ENCODE measurements at places on chromosomes 12 and 14.

GRCh38 chr12:77179515-77179914 lies 114.1 kb upstream of the E2F7 start:
- DNase-seq: no peak

DNA sequence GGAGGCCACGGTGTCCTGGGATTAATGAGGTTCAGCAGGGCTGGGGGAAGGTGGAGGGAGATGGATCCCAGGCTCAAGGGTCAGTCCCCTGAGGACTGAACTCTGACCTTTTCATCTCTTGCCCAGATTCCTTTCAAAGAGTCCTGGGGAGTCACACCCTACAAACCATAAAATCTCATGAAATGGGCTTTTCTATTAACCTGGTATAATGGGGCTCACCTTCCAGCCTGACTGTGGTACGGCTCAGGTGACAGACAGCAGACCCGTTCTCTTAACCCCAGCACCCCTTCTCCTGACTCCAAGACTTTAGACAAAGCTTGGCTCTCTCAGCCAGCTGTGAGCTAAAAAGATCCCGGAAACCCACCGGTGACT lies 268.2 kb downstream of the ADGRD1 start:
- DNase-seq: no peak

- DNase-seq: peak; percentile 2
Observed at GRCh38 chr14:81831128-81831820, 297.6 kb upstream of the SEL1L start.

DNA sequence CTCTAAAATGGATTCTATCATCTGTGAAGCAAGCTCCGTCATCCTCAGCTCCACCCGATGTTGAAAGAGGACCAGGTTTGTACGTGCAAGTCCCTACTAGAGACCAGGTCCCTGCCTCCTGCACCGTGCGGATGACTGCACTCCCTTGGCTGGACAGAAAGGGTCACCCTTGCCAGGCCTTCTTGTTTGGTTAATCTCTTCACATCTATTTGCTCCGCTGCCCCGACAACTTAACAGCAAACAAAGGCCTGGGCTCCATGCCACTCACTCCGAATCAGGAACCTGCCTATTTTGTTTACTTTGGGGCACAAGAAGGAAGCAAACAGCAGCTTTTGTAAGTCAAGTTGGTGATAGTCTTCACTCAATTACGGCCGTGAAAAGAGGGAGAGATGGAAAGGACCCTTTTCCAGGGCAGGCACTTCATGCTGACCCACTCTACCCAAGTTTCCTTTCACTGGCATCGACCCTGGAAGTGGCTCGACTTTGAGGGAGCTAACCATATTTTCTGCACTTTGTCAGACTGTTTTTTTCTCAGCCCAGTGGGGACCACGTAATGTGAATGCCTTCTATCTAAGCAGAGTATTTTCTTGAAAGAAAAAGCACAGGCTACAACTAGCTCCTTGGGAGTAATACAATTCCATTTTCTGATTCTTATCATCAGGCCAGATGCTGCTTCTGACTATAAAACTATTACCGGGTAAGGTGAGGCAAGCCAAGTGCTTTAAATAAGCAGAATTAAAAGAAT lies 202.6 kb downstream of the FOXN3 start:
- no peak for DNase-seq

DNA sequence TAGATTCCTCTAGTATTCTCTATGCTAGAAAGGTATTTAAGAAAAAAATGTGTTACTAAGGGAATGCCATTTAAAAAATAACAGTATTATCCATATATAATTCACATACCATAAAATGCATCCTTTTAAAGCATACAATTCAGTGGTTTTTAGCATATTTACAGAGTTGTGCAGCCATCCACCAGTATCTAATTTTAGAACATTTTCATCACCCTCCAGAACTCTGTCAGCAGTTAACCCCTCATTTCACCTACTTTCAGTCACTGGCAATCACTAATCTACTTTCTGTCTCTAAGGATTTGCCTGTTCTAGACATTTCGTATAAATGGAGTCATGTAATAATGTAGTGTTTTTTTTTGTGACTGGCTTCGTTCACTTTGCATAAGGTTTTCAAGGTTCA lies 33.4 kb downstream of the TBC1D15 start:
- no peak for DNase-seq

- DNase-seq: no peak
Observed at GRCh38 chr12:5177731-5178130, 134.1 kb downstream of the KCNA5 start.

GRCh38 chr14:87944987-87945604 lies 47.9 kb downstream of the GALC start:
- peak; percentile 55 for DNase-seq

- no peak for DNase-seq
Observed at GRCh38 chr14:60777856-60778578, 43.5 kb downstream of the MNAT1 start.

DNA sequence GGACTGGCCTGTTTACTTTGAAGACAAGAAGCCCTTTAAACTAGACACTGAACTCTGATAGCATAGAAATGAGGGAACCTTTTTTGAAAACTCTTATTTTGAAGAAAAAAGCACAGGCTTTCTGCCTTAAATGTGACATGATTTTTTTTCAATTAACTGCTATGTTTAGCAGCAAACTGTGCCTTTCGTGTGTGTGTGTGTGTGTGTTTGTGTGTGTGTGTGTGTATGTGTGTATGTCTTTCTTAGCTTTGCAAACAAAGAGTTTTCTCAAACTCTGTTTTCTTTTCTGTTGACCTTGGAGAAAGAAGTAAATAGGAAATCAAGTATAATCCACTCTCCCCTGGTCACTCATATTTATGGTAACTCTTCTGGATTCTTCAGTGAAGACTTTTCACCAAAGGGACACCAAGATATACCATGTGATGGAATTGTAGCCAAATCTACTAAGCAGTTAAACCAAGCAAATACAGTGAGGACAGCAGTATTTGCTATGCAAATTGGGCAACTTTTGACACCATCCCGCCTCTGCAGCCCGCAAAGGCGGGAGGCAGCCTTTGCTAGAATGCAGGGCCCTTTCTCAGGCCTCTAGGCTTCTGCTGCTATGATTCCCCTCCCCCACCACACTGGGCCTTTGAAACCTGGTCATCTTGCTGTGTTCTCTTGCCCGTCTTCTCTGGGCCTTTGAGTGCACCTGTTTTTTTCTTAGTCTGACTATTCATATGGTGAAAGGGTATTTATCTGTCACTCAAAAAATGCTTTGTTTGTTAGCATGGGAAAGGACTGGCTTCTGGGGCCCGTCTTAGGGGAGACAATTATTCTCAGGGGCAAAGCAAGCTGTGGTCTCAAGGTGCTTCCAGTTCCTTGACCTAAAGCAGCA lies 107.9 kb downstream of the MYRFL start:
- no peak for DNase-seq

DNA sequence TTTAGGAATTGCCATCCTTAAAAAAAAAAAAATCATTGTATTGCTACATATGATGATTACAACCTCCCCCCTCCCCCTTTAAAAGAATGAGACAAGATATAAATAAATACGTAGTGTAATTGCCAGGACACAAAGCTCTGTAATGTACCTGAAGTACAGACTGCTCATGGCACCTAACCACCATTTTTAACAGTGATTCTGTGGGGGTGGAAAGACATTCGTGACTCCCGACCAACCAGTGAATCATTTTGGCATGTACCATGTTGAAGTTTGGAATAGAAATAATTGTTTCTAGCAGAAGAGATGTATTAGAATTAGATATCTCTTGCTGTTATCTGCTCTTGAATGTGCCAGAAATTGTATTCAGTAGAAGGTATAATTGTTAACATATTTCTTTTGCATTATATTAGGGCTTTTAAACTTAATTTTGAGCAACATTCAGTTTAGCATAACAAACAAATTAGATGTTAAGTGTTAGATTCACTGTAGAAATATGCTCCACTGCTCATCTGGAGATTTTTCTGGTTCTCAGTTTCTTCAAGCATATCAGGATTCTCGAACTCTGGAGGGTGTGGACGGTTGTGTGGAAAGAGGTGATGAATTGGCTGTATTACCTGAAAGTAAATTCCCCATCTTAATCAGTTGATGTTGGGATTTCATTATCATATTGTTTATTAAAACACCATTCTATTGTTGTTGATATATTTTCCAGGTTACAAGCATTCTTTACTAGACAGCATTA lies 31.1 kb downstream of the FRS2 start:
- no peak for DNase-seq

- DNase-seq: no peak
Observed at GRCh38 chr12:44848703-44849085, 27.4 kb downstream of the NELL2 start.

DNA sequence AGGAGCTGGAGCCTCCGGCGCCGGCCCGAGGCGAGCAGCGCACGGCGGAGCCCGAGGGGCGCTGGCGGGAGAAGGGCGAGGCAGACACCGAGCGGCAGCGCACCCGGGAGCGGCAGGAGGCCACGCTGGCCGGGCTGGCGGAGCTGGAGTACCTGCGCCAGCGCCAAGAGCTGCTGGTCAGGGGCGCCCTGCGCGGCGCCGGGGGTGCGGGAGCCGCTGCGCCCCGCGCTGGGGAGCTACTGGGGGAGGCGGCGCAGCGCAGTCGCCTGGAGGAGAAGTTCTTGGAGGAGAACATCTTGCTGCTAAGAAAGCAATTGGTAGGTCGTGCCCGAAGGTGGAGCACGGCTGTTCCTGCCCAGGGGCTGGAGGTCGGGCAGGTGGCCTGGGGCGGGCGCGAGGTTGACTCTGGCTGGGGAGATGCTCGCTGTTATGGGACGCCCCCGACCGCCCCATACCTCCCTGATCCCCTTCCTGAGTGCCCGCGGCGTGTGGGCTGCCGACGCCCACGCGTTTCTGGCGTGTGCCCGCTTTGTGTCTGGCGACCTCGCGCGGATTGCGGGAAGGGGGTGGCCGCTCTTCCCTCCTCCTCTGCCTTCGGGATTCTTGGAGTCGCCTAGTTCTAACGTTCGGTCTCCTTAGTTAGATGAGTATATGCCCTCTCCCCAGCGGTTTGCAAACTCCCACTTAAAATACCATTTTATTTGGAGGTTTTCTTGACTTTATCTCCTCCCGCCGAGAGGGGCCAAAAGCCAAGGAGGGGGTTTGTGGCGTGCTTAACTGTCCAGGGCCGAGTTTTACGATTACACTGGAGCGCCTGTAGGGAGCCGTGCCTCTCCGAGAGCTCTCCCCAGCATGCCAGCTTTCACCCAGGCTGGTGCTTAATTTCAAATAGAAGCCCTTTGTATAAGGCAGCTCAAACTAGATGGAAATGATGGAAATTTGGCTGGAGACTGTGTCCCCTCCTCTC lies 752 bp downstream of the DACT1 start:
- peak; percentile 2 for DNase-seq

DNA sequence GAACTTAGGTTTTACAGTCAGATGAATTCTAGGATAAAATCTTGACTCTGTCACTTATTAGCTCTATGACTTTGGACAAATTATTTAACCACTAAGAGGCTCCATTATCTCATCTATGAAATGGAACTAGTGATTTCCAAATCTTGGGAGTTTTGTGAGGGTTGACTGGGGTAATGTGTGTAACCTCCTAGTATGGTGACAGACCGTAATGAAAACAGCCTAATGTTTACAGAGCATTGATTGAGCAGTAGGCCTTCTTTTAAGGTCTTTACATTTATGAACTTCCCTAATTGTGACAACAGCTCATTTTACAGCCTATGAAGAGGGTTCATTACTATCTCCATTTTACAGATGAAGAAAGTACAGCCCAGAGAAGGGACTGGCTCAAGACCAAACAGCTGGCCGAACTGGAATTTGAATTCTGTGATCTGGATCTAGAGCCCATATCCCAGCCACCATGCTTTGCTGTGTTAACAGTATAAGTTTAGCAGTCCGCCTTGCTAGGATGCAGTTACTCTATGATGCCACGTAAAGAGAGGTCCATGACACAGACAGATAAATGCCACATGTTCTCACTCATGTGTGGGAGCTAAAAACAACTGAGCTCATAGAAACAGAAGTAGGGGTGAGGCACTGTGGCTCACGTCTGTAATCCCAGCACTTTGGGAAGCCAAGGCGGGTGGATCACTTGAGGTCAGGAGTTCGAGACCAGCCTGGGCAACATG lies 9.1 kb upstream of the FBXL14 start:
- no peak for DNase-seq

DNA sequence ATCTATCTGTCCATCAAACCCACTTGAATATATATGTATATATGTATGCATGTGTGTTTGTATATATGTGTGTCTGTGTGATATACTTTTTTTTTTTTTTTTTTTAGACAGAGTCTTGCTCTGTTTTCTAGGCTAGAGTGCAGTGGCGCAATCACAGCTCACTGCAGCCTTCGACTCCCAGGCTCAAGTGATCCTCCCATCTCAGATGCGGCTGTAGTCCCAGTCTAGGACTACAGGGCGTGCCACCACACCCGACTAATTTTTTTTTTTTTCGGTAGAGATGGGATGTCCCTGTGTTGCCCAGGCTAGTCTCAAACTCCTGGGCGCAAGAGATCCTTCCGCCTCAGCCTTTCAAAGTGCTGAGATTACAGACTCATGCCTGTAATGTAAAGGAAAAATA lies 13.0 kb upstream of the APOBEC1 start:
- DNase-seq: peak; percentile 52

All from NB4 (cell line).